ENCODE measurements at places on chromosomes 3 and 15.
A peak's percentile ranks its signal among the peaks of the same experiment; 100 is the strongest.

- no peak for DNase-seq
Observed at GRCh38 chr3:131714585-131715220, 211.9 kb upstream of the MRPL3 start.

DNA sequence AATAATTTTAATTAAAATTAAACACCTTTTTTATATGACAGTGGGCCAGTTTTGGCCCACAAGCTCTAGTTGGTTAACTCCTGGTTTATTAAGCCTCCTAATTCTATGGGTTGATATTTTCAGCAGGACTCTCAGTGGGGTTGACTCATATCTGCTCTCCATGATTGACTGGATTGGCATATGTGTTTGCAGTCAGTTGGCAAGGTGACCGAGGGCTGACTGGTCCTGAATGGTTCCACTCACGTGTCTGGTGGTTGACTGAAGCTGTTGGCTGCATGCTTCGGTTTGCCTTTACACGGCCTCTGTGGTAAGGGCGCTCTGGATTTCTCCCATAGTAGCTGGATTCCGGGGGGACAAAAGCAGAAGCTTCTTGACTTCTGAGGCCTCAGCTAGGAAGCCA, 65.3 kb upstream of the ZNF280D start:
- no peak for DNase-seq

GRCh38 chr3:15800780-15801179, 3.0 kb upstream of the ANKRD28 start:
- no peak for DNase-seq

- peak; percentile 0 for DNase-seq
Observed at GRCh38 chr3:79140708-79141107, 627.1 kb downstream of the ROBO1 start.

All from AG09319 (cell line).